ENCODE measurements at places on chromosomes 12 and 14.

GRCh38 chr12:111607239-111607638 is 8.1 kb upstream of the ATXN2 start:
- no peak for DNase-seq

GRCh38 chr14:55441286-55441685 is 870 bp upstream of the TBPL2 start:
- no peak for DNase-seq

DNA sequence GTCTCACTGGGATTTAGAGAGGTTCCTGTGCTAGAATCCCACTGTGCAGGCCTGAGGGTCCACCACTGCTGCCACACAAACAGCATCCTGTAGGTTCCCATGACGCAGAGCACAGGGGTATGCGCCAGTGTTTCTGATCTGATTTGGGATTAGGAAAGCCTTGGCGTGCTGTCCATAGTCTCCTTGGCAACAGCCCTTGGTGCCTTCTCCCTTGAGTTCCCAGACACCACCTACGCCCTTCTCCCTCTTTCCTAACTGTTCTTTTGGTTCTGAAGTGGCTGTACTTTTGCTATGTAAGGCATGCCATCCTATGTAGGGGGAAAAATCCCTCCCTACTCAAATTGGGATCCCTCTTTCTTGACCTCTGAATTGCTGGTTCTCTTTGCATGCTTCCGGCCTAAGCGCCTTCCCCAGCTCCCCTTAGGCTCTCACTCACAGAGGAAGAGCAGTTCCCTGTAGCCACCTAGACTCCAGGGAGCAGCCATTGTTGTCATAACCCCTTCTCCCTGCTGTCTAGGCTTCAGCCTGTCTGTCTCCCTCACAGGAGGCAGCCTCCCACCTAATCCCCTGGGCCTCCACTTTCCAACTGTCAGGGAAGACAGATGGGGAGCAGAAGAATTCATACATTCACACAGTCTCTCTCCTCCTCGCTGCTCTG is 14.8 kb upstream of the RIC8B start:
- DNase-seq = no peak

GRCh38 chr14:66443785-66444184 is 42.4 kb upstream of the CCDC196 start:
- no peak for DNase-seq

DNA sequence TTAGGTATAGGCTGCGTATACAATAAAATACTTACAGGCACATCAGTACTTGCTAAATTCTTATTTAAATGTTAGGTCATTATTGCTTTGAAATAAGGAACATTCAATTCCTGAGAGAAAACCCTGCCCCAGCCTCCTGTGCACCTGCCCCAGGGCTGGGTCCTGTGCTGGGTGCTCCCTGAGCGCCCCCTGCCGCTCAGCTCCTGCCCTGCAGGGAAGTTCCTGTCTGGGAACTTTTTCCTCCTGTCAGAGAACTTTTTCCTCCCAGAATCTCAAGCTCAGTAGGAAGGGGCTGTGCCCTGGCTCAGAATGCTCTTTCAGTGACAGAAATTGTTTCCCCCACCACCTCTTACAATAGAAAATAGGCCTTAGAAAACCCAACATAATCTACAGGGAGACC is 751.1 kb downstream of the TMEM121 start:
- DNase-seq = peak; percentile 27

DNA sequence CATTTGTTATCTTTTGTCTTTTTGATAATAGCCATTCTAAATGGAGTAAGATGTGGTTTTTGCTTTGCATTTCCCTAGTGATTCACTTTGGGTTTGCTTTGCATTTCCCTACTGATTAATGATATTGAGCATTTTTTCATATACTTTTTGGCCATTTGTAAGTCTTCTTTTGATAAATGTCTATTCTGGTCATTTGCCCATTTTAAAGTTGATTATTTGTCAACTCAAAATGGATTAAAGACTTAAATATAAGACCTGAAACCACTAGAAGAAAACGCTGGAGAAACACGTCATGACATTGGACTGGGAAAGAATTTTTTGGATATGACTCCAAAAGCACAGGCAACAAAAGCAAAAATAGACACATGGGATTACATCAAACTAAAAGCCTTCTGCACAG is 148.0 kb downstream of the APAF1 start:
- no peak for DNase-seq

DNA sequence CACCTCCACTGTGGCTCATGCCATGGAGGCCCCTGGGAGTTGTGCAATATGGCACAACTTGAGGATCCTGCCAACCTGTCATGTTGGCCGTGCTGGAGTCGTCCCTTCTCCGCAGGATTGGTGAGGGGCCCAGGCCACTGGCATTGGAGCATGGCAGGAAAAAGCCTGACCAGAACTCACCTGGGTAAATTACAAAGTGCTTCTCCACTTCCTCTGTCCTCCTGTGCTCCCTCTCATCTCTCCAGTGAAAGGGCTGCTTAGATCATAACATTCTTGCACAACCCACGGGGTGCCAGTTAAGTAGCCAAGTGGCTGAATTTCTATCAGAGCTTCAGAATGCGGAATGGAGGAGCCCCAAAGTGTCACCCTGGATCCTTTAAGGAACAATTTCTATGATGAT is 381.0 kb downstream of the DPF3 start:
- DNase-seq = no peak

DNA sequence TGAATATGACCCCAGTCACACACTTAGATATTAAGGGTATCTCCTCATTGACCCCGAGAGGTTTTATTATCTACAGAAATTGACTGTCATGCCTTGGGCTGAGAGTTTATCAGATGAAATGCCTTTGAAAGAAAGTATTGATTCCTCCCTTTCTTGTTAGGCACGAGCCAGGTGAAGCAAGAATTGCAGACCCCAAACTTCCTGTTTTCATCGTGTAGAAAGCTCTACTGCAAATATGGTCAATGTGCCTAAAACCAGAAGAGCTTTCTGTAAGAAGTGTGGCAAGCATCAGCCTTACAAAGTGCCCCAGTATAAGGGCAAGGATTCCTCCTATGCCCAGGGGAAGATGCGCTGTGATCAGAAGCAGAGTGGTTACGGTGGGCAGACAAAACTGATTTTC is 143.9 kb upstream of the FUT8 start:
- DNase-seq = no peak

GRCh38 chr12:65728848-65729793 is 95.2 kb upstream of the HMGA2 start:
- DNase-seq = no peak

- no peak for DNase-seq
Observed at GRCh38 chr12:129863938-129864337, 39.9 kb downstream of the TMEM132D start.

GRCh38 chr14:56805992-56806727 is 4.1 kb downstream of the OTX2 start:
- DNase-seq = no peak

DNA sequence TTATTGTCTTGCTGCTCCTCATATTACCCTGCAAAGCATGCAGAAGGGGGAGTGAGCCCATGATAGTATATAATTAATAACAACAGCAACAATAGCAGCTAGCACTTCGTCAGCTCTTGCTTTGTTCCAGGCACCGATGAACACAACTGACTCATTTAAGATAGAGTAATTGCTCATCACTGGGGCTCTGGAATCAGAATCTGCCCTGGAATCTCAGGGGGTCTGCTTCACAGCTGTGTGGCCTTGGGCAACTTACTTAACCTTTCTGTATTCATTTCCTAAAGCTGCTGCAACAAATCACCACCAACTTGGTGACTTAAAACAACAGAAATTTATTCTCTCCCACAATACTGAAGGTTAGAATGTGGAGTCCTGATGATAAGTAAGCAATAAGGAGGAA is 55.0 kb upstream of the PSMC1 start:
- no peak for DNase-seq

DNA sequence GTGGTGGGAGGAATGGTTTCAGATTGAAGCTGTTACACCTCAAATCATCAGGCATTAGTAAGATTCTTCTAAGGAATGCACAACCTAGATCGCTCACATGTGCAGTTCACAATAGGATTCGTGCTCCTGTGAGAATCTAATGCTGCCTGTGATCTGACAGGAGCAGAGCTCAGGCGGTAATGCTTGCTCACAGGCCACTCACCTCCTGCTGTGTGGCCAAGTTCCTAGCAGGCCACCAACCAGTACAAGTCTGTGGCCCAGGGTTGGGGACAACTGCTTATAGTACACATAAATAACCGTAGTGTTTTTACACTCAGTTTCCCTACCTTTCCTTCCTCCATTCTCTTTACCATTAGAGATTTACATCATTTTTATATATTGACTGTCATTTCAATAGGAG is 121.4 kb downstream of the SLCO1B3 start:
- DNase-seq = no peak

DNA sequence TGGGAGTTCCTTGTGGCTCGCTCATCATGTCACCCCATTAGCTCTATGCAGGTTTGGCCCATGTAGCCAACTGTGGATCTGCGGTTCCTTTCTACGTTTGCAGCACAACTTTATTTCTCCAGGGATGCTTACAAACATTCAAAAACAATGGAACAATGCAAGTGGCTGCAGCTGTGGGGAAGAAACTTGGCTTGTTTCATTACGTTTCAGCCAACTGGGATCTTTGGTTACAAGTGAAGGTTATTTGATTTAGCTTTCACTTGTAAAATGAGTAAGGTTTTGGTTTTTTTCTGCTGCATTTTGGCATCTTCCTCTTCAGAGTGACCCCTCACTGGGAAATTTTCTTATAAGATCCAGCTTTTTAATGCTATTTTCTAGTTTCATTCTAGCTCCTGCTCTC is 105.9 kb downstream of the PLXNC1 start:
- DNase-seq = no peak

GRCh38 chr12:21962236-21962635 is 21.0 kb upstream of the ABCC9 start:
- DNase-seq = no peak

DNA sequence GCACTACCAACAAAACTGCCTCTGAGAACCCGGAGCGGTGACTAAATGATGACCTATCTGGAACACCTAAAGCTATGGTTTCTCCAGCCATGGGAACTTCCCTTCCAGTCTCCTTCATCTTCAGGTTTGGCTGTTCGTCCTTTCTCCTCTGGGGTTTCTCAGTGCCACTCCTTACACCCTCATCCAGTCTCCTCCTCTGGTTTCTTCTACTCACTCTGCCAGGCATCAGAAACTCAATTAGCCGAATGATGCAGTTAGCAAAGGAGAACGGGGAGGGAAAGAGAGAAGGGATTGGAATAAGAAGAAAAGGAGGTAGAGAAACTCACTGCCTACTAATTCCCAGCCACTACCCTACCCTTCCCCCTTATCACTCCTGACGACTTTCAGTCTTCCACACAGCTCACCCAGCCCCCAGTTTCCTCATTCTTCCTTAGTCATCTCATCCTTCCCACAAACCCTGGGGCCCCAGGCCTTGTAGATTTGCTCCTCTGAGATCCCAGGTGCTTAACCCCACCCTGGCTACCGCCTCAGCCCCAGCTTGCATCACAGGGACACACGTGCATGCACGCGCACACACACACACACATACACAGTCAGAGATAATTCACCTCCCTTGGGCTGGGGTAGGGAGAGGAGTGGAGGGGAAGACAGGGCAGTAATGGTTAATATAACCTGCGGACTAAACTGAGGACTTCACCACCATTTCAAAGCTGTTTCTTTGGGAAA is 13.0 kb downstream of the FGD6 start:
- no peak for DNase-seq

GRCh38 chr14:101980700-101981099 is 16.3 kb downstream of the DYNC1H1 start:
- DNase-seq = no peak

- DNase-seq = no peak
Observed at GRCh38 chr12:19440916-19441315, 1.6 kb downstream of the AEBP2 start.

- no peak for DNase-seq
Observed at GRCh38 chr14:33057585-33057984, 118.9 kb downstream of the NPAS3 start.

DNA sequence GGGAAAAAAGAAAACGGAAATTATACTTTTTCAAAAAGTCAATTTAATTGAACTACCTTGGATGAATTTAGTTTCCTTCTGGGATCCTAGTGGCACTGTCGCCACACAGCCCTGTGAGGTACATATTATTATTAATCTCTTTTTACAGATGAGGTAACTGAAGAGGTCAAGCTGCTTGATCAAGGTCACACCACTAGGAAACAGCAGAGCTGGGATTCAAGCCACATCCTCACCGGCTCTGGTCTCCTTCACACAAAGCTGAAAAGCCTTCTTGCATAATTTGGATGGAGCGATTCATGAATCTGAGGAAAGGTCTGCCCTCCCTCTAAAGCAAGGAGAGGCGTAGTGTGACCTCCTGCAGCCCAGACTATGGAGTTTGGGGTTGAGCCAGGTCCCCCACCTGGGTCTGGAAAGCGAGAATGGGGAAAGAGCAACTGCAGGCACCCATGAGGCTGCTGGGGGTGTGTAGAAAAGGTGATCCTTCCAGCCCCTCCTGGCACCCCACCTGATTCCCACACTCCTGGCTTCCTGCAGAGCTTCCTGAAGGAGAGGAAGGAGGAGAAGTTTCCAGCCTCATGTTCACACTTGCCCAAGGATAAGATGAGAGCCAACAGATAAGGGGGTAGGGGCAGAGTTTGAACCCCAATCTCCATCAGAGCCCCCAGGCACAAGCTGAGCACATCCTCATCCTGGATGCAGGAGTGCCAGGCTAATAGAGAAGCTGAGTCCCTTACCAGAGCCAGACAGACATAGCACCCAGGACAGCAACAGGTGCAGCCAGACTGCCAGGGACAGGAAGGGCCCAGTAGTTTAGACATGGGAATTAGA is 3.9 kb upstream of the KRT79 start:
- no peak for DNase-seq

DNA sequence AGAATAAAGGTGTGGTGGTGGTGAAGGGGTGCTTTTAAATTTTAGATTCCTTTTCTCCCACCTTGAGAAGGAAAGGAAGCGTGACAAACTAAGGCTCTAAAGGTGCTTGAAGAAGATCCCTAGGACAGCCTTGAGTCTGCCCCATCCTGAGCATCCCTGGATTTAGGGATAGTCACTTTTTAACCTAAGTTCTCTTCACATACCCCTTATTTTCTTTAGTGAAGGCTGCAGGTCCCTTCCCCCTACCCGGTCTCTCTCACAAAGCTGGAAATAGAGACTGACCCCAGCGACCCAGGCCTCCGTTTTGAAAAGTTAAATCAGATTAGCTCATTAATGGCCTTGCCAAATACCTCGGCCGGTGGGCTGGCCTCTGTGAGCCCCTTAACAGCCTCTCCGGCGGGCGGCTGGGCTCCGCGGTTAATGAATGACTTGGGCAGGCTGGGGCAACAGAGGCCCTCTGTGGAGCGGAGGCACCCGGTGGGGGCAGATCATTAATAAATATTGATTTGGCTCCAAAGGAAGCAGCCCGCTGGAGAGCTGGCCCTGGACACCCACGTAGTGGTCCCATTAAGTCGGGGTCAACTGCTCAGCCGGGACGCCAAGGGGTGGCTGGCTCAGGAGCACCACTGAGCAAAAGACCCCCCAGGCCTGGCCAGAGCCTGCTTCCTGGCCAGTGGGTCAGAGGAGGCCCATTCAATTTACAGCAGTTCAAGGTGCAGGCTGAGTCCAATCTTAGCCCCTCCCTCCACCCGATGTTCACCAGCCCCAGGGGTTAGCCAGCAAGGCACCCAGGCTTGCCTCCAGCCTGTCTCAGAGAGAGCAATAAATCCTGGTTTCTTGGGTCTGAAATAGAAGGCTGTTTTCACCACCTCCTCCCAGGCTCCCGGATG is 31.8 kb downstream of the PAH start:
- DNase-seq = no peak

GRCh38 chr14:72717220-72717619 is 176.7 kb downstream of the DPF3 start:
- DNase-seq = no peak

GRCh38 chr12:33486058-33486457 is 46.4 kb upstream of the SYT10 start:
- DNase-seq = no peak
